ENCODE measurements at places on chromosomes 13 and 19.
A peak's percentile ranks its signal among the peaks of the same experiment; 100 is the strongest.

GRCh38 chr19:49981603-49982593 lies 20.9 kb upstream of the SIGLEC11 start:
- no peak for DNase-seq

DNA sequence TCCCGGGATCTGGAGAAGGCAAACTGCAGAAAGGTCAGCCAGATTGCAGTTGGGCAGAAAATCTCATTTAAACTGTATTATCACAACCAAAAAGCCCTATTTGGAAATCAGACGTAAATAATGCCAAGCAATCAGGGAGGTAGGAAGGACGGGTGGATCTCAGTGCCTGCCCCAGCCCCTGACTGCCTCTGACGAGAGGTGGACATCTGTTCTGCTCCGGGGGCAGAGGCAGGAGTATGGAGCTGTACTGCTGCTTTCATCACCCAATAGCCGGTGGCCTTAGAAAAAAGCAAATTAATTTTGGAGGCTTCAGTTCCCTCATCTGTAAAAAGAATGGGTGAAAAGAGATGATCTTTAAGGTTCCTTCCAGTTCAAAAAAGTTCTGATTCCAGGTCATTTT lies 43.6 kb upstream of the WASF3 start:
- DNase-seq = no peak

DNA sequence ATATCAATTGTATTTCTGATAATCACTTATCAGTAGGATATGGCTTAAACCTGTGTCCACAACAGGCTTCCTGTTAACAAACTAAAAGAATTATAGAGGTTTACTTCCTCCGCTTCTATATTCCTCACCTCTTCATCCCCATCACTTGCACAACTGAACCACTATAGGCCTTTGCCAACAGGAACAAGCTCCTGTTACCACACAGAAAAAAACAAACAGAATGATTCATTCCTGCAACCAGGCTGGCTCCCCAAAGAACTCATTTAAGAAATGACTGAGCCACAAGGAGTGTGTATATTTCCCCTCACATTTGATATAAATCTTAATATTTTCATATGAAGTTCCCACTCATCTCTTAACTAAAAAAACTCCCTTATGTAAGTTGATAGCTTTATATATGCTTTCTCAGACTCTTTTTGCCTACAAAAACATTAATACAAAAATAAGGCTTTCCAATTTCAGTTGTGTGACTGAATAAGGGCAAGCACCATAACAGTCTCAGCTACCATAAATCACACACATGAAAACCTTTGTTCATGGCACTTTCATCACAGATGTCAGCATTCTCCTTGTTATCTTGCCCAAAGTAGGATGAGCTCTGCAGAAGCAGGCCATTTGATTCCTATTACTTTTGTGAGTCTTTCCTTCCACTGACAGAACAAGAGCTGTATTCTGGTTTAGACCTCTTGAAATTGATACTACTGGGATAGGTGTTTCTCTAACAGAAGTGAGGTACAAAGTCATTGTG lies 366.8 kb downstream of the SLITRK1 start:
- no peak for DNase-seq

- no peak for DNase-seq
These were observed 215.3 kb downstream of the KLF5 start for GRCh38 chr13:73274147-73274546.

GRCh38 chr13:81133066-81133465 lies 792.1 kb upstream of the SPRY2 start:
- no peak for DNase-seq

- DNase-seq = no peak
These were observed 43.6 kb downstream of the ARHGAP35 start for GRCh38 chr19:46904114-46905060.

- DNase-seq = no peak
These were observed 420.2 kb downstream of the KCTD12 start for GRCh38 chr13:76466043-76466442.

DNA sequence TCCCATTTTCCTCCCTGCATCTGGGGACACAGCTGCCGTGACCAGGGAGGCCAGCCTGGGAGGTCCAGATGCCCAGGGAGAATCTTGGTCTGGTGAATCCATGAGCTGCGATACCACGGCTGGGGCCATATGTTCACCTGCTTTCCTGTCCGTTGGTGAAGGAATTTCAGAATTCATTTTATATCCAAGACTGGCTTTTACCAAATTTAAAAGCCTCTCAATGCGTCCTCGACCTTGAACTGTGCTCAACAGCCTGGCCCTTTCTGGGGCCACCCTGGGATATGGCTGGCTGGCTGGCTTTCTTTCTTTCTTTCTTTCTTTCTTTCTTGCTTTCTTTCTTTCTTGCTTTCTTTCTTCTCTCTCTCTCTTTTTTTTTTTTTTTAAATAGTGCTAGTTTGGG lies 22.2 kb upstream of the GDF15 start:
- DNase-seq = no peak

GRCh38 chr19:14479309-14479974 lies 4.3 kb upstream of the PTGER1 start:
- no peak for DNase-seq

DNA sequence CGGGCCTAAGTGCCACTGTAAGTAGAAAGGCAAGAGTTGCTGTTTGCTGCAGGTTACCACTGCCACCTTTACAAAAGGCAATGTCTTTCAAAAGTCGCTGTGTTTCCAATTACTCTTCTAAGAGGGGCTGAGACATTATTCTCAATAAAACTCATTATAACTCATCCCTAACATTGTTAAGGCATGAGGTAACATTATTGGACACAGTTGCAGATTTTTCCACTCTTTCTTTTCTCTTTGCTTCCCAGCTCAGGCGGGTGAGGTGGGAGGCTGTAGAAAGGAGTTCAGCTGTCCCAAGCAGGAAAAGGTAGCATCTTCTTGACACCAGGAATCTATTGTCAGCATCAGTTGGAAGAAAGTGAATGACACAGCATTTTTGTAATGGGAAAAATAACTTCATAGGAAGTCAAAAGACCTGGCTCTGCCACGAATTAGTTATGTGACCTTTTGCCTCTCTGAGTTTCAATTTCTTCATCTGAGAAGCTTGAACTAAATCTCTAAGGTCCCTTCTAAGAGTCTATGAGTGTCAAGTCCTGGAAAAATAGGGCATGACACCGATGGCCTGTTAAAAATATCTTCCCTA lies 2.1 kb upstream of the UBL3 start:
- DNase-seq = no peak

GRCh38 chr19:5338656-5339197 lies 1.9 kb downstream of the PTPRS start:
- no peak for DNase-seq

DNA sequence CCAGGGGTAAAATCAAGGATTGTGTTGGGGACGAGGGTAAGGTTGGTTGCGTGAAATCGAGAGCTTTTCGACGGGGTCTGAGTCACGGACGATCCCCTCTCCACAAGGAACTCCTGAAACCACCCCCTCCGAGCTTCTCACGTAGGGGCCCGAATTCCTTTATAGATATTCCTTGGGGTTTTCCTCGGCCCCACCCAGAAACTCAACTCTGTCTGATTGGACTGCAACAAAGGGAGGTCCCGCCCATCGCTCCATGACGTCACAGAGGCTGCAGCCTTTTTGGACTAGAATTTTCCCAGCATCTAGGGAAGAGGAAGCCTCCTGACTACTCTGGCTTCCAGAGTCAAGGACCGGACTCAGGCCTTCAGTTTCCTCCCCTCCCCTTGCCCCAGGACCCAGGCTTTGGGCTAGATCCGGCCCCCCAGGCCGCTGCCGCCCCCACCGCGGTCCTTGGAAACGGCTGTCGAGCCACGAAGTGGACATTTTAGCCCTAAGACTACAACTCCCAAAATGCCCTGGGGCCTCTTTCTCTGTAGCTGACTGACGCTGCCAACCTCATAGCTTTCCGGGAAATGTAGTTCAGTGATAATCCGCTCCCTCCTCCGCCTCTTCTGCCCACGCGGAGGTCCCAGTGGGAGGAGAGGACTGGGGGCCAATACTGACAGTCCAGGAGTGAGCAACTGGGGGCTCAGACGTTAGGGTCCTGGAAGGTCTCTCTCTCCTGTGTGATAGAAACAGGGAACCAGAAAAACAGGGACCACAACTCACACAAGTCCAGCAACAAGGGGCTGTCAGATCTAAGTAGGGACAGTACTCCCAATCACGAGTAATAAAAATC lies at the start of gene IZUMO1:
Gene IZUMO1 (minus strand): TSS at position 172 of the 838 bp plus-strand sequence. CDS start 1,050 bp downstream, outside the sequence.
- peak; percentile 41 for DNase-seq

DNA sequence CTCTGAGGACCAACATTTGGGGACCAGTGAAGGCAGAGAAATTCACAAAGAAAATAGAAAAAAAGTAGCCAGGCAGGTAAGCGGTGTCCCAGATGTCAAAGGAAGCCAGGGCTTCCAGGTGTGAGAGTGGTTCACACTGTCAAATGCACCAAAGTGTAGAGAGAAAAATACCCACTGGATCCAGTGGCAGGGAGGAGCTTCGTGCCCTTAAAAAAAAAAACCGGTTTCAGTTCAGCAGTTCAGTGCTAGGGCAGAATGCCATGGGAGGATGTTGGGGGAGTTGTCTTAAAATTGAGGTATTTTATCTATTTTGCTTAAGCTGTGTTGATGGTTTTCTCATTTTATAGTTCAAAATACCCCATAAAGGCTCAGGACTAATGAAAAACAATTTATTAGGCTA lies 47.8 kb upstream of the C1QTNF9 start:
- no peak for DNase-seq

DNA sequence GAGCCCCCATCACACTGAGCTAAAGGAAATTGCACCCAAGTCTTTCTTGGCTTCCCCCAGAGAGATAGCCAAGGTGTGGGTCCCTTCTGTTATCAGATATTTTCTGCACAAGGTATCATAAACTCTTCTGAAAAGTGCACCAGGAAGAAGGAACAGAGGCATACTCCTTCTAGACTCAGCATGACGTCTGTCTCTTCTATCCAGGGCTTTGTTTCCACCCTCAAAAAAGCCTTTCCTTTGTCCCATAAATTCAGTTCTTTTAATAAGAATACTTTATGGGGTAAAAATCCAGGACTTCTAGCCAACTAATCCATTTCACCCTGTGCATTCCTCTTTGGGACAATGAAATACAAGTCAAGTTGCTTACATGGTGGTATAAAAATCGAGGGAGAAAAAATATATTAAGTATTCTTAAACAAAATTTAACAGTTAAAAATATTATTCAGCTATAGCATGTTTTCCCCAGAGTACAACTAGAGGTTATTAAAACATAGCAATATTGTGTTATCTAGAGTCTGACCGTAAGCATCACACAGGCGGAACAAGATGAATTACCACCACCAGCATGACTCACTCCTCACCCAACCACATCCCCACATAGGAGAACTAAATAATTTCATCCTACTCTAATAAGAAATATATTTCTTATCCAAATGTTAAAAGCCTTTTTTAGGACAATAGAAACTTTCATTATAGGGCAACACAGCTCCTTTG lies 79.9 kb upstream of the GPC6 start:
- DNase-seq = no peak

DNA sequence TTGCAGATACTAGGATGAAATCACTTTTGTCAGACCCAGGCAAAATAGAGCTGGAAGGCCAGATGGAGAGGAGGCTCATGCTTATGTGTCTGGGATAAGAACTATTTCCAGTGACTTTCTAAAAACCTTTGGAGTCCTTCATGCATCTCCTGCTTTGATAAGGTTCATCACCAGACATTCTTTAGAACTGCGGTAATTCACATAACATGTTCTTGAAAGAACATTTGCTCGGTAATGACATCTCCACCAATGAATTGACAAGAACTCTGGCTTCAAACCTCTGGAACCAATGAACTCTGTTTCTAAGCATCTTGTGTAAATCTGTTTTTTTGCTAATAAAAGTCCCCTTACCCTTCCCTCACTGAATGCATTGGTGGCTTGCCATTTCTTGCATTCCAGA lies 112.0 kb upstream of the KL start:
- no peak for DNase-seq

DNA sequence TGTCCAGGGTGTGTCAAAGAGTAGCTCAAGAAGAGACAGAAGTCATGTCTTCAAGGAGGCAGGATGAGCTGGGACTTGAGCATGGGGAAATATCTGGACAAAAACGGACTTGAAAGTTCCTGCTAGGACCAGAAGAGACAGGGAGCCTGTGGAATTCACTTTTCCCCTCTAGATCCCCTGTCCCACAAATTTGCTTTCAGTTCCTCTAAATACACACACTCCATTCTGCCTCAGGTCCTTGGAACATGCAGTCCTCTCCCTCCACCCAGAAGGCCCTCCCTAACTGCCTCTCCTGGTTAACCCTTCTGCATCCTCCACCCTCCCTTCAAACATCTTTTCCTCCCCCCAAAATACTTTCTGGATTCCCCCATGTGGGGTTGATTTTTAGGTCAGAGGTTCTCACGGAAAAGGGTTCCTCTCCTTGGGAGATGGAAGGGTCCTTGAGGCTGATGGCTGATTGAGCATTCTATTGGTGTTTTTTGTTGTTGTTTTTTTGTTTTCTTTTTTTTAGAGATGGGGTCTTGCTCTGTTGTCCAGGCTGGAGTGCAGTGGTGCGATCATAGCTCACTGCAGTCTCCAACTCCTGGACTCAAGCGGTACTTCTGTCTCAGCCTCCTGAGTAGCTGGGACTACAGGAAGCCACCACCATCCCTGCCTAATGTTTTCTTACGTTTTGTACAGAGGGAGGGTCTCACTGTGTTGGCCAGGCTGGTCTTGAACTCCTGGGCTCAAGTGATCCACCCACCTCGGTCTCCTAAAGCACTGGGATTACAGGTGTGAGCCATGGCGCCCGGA lies 6.9 kb upstream of the RETN start:
- DNase-seq = no peak

DNA sequence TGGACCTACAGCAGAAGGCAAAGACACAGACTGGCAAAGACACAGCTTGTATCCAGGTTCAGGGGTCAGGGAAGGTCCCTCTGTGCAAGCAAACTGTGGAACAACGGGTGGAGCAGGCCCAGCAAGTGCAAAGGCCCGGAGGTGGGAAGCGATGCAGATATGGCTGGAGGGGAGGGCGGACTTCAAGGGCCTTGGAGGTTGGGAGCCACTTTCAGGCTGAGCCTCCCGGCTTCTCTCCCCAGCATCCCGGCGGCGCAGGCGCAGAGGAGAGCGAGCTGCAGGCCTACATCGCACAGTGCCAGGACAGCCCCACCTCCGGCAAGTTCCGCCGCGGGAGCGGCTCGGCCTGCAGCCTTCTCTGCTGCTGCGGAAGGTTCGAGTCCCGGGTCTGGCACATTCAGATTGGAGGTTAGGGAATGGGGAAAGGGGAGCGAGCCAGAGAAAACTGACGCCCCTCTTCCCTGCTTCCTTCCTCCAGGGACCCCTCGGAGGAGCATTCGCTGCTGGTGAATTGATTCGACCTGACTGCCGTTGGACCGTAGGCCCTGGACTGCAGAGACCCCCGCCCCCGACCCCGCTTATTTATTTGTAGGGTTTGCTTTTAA lies 2.1 kb upstream of the PNPLA6 start:
- DNase-seq = no peak

DNA sequence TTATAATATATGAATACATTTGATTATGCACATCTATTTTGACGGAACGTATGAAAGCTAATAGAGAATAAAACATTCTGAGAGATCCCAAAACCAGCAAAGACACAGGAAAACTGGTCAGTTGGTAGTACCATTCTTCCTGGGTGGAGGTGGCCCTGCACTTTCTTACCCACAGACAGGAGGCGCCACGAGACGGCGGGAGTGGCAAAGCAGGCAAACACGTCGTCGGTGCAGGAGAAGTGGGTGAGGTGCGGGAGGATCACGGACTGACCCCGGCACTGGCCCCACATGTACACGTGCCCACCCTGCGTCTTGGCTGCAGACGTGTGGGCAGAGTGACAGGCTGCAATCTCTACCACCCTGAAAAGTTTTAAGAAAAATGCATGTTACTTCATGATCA lies 36.1 kb downstream of the RCBTB1 start:
- DNase-seq = no peak

Measured in stimulated activated CD4-positive, alpha-beta T cell treated with anti-CD3 and anti-CD28 coated beads, Interleukin-4, amount 100 ng/mL, for 48 hours (primary cell).